Stimulated activated CD4-positive, alpha-beta T cell treated with anti-CD3 and anti-CD28 coated beads, Interleukin-15, amount 100 ng/mL, for 1 hour (primary cell): ENCODE measurements at places on chromosomes 16 and 17.

- no peak for DNase-seq
Observed at GRCh38 chr16:65125322-65125721, 3.5 kb upstream of the CDH11 start.

DNA sequence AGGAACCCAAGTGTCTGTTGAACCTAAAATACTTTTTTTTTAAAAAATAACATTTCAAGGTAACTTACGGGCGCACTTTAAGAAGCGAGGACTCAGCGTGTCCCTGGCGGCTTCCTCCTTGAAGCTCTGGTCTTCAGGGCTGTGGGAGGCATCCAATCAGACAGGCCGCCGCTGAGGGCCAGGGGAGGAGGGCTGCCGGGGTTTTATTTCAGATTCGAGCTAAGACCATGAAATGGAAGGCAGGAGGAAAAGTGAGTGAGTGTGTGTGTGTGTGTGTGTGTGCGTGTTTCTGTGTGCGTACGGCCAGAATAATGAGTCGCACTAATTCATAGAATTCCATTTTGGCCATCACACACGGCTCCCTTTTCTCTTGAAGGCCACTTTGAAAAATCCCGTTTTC, 41.1 kb downstream of the C16orf78 start:
- no peak for DNase-seq

DNA sequence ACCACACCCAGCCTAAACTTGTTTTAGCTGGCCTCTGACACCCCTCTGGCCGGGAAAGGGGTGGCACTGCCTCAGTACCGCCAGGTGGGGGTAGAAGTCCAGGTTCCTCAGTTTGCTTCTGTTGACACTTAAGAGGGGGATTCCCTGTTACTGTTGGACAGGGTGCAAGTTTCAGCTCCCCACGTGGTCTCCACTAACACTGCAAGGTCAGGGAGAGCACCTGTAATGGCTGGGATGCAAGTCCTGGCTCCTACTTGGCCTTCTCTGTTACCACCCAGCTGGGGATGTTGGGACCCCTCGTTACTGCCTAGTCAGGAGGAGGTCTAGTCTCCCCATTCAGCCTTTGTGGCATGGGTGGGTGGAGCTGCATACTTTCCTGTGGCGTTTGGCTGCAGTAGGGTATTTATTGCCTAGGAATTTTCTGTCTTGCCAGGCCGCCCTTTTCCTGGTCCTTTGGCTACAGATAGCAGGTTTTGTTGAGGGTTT, 10.6 kb upstream of the MFAP4 start:
- DNase-seq = no peak

GRCh38 chr16:50683689-50684374, 2.7 kb upstream of the SNX20 start:
- DNase-seq = no peak

DNA sequence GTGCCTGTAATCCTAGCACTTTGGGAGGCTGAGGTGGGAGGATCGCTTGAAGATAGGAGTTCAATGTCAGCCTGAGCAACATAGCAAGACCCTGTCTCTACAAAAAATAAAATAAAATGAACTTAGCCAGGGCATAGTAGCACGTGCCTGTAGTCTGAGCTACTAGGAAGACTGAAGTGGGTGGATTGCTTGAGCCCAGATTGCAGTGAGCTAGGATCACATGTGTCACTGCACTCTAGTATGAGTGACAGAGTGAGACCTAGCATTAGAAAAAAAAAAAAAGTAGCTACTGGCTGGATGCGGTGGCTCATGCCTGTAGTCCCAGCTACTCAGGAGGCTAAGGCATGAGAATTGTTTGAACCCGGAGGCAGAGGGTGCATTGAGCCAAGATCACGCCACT, 6.0 kb downstream of the ADAP2 start:
- DNase-seq = no peak

DNA sequence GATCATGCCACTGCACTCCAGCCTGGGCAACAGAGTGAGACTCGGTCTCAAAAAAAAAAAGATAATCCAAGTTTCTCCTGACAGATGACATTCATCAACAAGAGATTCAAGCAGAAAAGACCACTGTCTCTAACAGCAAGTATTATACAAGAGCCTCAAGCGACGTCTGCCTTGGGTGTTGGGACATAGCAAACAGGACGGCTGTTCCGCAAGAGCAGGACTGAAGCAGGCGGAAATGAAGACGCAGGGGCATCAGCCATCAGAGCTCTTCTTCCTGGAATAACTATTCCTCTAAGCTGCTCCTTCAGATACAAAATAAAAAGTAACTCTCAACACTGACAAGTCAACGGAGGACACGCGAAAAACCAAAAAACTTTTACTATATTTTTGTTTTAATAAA, 54.0 kb downstream of the ANKRD11 start:
- DNase-seq = no peak

DNA sequence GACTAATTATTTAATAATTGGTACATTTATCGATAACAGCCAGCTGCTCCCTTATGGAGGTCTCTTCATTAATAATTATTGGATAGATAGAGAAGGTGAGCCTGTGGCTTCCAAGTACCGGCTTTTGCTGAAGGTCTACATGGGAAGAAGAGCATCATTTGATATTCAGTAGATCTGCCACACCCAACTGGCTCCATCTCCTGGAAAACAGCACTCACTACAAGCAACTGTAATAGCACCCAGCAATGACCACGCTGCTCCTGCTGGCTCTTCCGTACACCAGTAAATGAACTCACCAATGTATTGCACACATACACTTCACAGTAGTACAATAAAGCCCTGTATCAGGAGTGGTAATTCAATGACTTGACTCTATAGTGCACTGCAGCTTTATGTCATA, 19.5 kb downstream of the MARVELD3 start:
- no peak for DNase-seq
